ENCODE measurements at places on chromosomes 2 and 18.

DNA sequence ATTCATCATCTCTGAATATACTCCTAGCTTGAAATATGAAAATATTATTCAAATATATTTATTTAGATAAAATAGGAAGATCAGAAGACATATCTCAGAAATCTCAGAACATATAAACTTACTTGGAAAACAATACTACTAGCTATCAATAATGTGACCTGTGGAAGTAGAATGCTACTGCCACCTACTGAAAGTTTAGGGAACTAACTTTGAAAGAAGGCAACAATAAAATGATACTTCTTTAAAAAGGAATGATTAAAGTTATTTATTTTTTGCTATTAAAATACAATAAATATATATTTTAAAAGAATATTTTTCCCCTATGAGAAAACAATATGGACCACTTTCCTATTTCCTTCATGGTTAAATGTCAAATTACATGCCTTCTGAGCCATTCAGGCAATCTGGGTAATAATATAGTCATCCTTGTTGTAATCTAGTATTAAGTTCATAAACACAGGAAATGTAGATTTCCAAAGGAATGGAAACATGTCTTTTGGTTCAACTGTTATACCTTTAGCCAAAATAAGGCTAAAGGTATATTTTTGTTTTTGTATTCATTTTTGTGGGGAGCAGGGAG lies 26.0 kb downstream of the ACADL start:
- no peak for DNase-seq

- DNase-seq, result no peak
These were observed 14.2 kb downstream of the RPRM start for GRCh38 chr2:153464395-153464794.

- peak; percentile 79 for DNase-seq
These were observed at the start of gene ITGA6 for GRCh38 chr2:172427256-172427989. ITGA6 (plus strand) TSS chr2:172427586.

DNA sequence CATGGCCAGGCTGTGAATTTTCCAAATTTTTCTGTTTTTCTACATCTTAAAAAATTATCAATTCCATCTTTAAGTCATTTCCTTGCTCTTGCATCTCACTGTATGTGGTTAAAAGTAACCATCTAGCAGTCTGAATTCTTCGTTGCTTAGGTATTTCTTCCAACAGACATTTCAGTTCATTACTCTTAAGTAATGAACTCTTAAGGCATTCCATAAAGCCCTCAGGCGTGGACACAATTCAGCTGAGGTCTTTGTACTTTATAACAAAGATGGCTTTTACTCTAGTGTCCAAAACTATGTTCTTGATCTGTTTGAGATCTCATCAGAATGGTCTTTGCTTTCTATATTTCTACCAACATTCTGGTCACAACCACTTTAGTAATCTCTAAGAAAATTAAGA lies 253.9 kb upstream of the GCFC2 start:
- DNase-seq, result no peak

- no peak for DNase-seq
These were observed 3.4 kb downstream of the TET3 start for GRCh38 chr2:73987948-73988700.

DNA sequence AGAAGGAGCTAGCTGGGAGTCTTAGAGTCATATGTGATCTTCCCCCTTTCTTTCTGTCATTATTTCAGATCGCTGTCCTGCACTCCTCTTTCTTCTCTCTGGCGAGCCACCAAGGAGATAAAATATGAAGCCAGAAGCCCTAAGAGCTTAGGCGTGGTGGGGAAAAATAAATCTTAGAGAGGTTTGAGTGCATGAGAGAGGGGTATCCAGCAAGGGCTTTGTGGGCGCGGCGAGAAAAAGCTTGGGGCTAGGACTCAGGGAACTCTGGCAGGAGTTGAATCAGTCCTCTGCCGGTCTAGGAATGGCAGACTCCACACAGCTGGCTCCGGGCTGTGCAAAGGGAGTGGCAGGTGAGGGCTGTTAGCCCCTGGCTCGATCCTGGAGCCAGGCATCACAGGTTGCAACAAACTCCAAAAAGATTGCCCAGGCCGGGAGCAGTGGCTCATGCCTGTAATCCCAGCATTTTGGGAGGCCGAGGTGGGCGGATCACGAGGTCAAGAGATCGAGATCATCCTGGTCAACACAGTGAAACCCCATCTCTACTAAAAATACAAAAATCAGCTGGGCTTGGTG lies 20.1 kb upstream of the IGFBP5 start:
- DNase-seq, result no peak

- no peak for DNase-seq
These were observed 41.3 kb downstream of the REV1 start for GRCh38 chr2:99448556-99448955.

- DNase-seq, result no peak
These were observed 4.1 kb upstream of the TMEM177 start for GRCh38 chr2:119674711-119675500.

DNA sequence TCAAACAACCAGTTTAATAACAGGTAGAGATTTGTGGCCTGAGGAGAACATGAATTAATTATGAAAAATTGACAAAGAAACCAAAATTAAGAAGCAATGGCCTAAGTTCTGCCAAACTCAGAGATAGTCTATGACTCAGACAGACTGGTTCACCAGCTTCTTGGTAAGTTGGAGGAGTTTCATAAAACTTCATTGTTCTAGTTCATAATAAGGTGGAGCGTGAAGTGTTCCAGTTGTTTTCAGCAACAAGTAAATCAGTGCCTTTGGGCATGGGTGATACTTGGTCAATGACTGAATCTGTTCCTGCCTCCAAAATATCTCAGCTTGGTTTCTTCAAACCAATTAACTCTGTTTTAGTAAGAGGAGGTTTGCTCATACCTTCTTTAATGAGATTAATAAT lies 40.0 kb downstream of the SLC40A1 start:
- no peak for DNase-seq

DNA sequence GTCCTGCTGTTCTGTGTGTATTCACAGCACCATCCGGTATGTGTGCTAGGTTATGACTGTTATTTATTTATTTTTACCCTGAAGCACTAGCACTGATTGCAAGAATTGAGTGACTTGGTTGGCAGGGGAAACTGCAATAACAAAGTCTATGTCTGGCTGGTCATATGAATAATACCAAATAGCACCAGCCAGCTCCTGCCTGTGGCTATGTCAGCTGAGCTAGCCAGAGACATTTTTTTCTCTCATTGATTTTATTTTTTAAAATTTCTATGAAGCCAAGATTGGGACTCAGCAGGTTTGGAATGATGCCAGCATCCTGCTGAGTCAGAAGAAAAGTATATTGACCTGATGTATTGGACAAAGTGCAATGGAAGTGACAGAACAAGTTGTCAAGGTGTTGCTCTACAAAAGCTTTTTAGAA lies 188.5 kb upstream of the CDH2 start:
- no peak for DNase-seq

DNA sequence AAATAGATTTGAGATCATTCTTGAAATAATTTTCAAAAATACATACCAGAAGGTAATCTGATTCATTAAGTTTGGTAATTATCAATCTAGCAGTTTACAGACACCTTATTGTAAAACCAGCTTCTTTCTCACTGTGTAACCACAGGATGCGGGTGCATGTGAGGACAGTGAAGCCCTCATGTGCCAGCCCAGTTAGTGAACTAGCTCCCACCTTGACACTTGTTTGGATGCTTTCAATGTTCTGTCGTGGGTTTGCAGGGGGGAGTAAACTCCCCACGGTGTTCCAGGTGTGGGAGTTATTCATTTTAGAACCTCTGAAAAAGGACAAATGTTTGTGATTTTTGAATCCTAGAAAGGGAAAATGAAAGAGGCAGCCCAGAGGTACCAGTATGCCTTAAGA lies 59.0 kb downstream of the WDSUB1 start:
- DNase-seq, result no peak

DNA sequence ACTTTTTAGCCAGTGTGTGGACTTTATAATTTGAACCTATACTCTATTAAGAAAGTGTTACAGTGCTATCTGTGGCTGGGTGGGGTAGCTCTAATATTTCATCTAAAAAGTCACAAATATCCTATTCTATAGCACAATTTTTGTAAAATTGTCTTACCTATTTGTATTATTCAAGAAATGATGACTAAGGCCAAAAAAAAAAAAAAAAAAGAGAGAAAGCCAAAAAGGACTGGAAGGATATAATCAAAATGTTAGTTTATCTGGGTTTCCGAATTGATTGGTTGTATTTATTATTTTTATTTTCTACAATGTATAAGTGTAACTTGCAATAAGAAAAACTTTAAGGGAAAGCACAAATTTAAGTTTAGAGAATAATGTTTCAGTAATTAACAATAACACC lies 5.5 kb downstream of the ARL6IP6 start:
- DNase-seq, result no peak

DNA sequence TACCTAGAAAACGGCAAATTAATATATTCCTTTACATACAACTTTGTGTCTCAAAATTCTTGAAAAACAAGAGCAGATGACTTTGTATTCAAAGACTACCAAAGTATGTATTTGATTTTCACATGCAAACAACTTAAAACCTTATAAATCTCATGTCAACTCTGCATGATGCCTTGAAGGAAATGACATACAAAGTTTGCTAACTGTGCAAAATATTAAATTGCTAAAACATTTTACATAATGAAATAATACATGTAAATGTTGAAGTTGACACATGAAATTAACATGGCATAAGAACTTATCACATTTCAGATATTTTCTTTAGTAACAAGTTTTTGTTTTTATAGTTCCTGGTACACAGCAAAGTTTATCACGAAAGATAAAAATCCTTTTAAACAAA lies 20.8 kb upstream of the C2orf42 start:
- no peak for DNase-seq
